ENCODE measurements at places on chromosomes 5 and 9.

GRCh38 chr5:170534177-170534576 is 30.4 kb downstream of the KCNIP1 start:
- DNase-seq, result no peak

- DNase-seq, result peak; percentile 99
Measured at GRCh38 chr9:128117613-128118471, 9.7 kb downstream of the PTGES2 start.

- DNase-seq, result no peak
Measured at GRCh38 chr5:87329114-87329513, 61.4 kb downstream of the RASA1 start.

DNA sequence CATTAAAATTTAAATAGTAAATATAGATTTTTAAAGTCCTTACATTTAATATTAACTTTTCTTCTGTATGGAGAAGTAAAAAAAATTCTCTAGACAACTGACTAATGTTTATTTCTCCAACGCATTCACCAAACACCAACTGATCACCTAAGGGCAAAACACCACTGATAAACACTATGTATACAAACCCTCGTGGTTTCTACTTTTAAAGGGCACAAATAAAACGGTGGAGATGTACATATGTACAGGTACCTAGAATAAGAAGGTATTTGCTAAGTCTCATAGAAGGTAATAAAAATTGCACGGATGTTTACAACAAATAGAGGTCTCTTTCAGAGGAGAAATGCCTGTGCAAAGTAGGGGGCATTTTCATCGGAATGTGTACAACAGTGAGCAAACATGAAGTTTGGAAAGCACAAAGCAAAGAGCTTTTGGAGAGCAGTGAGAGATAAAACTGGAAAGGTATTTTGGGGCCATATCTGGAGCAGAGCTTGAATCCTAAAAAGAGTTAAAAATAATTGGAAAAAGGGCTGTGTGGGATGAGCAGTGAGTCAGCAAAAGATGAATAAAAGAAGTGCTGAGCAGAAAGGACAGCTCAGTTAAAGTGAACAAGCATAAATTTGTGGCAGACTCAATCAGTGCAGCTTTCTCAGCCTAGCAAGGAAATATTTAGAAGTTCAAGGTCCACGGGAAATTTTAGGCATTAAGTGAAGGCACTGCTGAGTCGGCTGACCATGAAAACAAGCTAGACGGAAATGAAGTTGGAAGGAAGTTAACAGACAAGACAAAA is 160.0 kb downstream of the TMEM161B start:
- no peak for DNase-seq

DNA sequence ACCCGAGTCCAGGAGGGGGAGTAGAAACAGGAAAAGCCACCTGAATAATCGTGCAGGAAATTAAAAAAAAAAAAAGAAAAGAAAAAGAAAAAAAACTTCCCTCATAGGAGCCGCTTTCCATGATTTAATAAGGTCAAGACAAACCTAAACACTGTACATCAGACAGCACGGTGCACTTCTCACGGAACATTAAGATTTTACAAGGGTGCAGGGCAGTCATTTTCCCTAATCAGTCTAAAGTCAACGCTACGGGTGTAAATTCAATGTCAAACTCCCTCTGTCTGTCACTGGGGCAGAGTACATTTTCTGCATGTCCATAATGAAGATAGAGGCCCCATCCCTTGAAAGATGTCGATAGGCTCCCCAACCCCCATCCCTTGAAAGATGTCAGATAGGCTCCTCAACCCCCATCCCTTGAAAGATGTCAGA is 139.7 kb downstream of the TSSK1B start:
- DNase-seq, result no peak

DNA sequence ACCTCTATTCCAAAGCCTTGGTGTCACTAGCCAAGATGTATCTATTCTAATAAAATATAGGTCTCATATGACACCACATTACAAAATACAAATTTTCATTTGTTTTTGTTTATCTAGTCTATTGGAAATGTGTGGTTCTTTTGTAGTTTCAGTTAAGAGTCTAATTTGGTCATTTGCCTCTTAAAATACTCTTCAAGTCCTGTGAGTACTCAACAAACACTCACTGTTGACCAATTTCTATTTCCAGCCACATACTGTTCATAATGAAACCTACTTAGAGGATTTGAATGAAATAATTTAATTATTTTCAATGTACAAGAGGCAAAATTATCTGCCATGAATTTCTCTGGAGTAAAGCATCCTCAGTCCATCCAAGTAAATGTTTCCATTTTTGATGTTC is 40.6 kb downstream of the SLC1A3 start:
- no peak for DNase-seq

GRCh38 chr5:27062451-27062850 is 24.1 kb upstream of the CDH9 start:
- no peak for DNase-seq

GRCh38 chr9:106961623-106962022 is 98.7 kb downstream of the ZNF462 start:
- DNase-seq, result no peak

DNA sequence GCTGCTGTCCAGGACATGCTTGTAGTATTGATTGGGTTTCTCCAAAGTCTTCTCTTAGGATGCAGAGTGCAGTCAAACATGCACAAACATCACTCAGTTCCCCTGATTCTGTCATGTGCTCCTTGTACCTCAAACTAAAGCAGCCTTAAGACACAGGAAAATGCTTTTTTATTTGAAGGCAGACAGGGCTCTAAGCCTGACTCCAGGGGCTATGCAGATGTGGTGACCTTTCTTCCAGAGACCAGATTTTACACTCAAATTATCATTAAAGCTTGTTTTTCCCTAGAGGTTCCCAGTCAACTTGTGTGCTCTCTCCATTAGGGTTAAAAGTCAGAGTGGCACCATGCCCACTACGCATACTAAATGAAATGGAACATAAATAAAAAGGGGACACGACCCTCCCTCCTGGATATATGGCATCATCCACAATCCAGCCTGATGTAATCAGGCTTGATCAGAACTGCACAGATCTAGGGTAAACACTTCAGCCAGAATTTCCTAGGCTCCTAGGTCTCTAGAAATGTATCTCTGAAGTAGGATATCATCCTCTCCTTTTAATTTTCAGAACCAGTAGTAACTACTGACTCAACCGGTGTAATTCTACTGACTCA is 771.1 kb downstream of the NR2F1-AS1 start:
- no peak for DNase-seq

GRCh38 chr9:14373336-14373666 is 59.4 kb upstream of the NFIB start:
- DNase-seq, result no peak

GRCh38 chr9:84317563-84317962 is 23.0 kb downstream of the SLC28A3 start:
- no peak for DNase-seq

Data from stimulated activated CD8-positive, alpha-beta memory T cell treated with anti-CD3 and anti-CD28 coated beads, Interleukin-7, amount 100 ng/mL, for 1 hour (primary cell).